ENCODE measurements at places on chromosomes 2 and 18.

- DNase-seq = no peak
Measured at GRCh38 chr2:232571026-232571474, 20.6 kb downstream of the EIF4E2 start.

GRCh38 chr18:76380127-76380729, 114.8 kb downstream of the ZNF516 start:
- DNase-seq = no peak

- DNase-seq = no peak
Measured at GRCh38 chr2:191607096-191607495, 70.8 kb upstream of the NABP1 start.

- DNase-seq = no peak
Measured at GRCh38 chr2:69097891-69098655, 85.1 kb downstream of the ANTXR1 start.

DNA sequence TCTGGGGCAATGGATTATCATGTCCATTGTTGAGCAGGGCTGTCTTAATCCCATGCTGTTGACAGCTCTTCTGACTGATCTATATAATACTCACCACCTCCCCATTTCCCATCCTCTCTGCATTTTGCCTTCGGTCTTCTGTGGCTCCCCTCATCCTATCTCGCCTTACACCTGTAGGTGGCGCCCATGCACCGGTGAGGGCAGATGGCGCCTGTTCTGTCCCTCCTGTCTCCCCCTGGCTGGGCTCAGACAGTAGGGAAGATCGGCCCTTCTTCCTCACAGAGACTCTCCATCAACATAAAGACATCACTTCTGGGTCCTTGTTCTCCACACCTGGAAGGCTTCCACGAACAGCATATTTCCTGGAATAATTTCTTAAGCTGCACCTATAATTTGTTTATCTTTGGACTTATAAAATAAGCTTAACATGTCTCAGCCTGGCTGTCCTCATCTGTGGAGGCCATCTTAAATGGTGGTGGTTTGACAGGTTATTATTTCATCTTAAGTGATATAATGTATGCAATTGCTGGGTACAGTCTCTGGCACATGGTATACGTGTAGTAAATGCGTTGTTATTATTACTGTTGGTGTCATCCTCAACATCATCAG, 10.9 kb upstream of the CDH20 start:
- no peak for DNase-seq

DNA sequence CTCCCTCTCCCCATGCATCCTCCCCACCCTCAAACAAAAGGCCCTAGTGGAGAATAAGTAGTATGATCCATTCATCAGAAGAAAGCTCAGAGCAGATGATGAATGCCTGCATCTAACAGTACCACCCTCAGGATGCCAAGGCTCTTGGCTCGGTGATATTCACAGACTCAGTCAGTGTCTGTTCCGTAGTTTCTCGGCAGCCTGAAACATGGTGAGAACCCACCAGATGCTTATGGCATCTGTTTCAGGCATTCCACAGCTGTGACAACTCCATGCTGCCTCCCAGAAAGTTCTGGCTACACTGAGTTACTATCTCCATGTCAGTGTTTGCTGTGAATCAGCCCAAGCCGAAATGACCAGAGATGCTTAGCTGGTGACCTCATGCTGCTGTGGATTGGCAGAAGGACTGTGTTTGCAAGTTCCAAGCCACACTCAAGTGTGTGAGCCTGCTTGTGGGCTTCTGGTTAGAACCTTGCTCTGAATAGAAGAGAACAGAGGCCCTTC, 83.9 kb downstream of the WDSUB1 start:
- DNase-seq = no peak

DNA sequence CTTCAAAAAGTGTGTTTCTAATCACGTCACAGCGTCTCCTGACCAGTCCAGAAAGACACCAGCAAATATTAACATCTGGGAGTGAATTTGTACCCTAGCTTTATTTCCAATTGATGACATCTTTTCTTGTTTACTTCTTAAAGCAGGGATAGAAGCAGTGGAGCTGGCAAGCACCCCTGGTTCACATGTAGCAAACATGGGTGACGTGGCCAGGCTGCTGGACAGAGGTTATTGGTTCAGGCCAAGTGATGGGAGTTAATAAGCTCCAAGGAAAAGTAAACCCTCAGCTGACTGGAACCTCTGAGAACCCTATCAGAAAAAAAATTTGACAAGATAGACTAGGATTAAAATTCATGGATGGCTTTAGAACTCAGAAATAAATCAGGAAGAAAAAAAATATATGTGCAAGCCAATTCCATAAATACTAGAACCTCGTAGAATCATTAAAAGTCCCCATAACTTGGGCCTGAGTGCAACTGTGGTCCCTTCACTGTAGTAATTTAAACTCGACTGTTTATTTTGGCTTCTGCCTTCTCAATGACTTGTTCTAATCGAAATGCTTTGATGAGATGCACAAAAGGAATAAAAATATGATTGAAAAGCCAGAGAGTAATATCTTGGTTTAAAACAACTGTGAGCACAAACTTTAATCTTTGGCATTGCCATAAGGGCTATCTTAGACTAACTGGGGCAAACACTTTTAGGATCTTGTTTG, 121.5 kb upstream of the CTAGE1 start:
- DNase-seq = no peak

GRCh38 chr2:52340171-52340570, 1308.2 kb upstream of the NRXN1 start:
- no peak for DNase-seq

GRCh38 chr2:28318023-28318422, 74.6 kb upstream of the FOSL2 start:
- no peak for DNase-seq

- peak; percentile 18 for DNase-seq
Measured at GRCh38 chr2:237900891-237901831, 41.7 kb downstream of the RAMP1 start.

DNA sequence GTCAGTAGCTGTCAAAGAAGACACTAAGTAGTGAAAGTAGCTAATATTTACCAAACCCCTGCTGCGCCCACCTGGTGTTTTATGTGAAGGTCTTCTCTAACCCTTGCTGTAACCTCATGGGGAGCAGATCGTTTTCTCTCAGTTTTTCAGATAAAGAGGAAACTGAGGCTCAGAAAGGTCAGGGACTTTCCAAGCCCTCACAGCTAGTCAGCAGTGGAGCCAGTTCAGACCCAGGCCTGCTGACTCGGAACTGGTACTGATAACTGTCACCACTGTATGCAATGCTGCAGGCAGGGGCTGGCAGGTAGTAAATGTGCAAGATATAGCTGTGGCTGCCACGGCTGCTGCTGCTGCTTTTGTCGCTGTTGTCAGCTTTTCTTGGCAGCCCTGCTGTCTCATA, 69.1 kb downstream of the LRRFIP1 start:
- DNase-seq = no peak

GRCh38 chr2:86193901-86194567, 1.2 kb downstream of the IMMT start:
- no peak for DNase-seq

- no peak for DNase-seq
Measured at GRCh38 chr2:17877811-17878280, 621 bp upstream of the KCNS3 start.

- no peak for DNase-seq
Measured at GRCh38 chr2:102717308-102718018, 44.4 kb upstream of the TMEM182 start.

DNA sequence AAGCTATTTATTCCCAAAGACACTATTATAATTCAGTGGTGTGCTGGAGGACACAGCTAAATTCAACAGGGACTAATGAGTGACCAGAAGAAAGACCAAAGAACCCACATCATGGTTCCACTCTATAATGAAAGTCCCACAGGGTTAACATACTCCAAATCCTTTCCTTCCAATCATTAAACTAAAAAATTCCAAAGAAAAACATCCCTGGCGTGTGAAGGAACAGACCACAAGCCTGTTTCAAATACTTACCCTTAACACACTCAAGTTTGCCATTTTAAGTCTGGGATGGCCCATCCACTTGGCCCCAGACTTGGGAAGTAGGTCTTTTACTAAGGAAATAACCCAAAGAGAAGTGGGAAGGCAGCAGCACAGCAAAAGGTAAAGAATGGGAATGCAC, 150.1 kb upstream of the CCDC150 start:
- no peak for DNase-seq

DNA sequence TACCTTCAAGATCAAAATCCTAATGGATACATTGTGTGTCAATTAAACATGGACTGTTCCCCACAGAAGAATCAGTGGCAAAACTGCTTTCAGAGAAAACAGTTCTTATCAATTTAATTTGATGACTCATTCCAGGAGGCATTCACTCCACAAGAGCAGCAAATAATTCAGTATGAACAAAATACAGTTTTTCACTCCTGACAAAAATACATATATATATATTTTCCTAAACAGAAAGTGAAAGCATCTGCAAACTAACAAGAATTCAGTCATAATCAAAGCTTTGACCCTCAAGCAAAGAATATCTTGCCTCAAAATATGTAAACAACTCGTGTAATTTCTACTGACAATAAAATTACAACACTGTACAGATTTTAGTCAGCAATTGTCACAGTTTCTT, 685.1 kb upstream of the SLC8A1 start:
- no peak for DNase-seq

- no peak for DNase-seq
Measured at GRCh38 chr18:3151399-3152264, 68.1 kb downstream of the MYOM1 start.

- no peak for DNase-seq
Measured at GRCh38 chr2:111663471-111664274, 220.3 kb downstream of the ANAPC1 start.

- DNase-seq = no peak
Measured at GRCh38 chr18:23207191-23207955, 72.1 kb downstream of the CABLES1 start.

GRCh38 chr2:100246163-100247145, 75.8 kb downstream of the LONRF2 start:
- no peak for DNase-seq

DNA sequence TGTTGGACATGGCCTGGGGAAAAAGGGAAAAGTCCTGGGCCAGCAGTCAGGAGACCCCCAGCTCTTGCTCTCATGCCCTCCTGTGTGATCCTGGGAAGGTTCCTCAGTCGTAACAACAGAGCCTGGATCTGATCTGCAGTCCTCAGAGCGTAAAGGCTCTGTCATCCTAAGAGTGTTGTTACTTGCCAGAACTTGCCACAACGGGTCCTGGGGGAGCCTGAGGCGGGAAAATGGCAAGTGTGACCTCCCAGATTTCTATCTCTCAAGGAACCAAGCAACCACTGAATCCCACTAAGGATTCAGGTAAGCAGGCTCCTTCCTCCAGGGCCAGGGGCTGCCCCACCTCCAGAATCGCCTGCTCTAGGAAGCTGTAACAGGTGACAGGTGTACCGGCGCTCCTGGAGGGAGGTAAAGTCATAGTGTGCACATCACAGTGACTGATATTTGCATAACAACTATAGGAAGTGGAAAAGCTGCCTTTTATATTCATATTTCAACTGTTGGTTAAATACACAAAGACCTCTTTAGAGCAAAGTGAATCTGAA, 18.4 kb downstream of the HS1BP3 start:
- DNase-seq = no peak

- no peak for DNase-seq
Measured at GRCh38 chr18:68427951-68428401, 286.9 kb downstream of the TMX3 start.

DNA sequence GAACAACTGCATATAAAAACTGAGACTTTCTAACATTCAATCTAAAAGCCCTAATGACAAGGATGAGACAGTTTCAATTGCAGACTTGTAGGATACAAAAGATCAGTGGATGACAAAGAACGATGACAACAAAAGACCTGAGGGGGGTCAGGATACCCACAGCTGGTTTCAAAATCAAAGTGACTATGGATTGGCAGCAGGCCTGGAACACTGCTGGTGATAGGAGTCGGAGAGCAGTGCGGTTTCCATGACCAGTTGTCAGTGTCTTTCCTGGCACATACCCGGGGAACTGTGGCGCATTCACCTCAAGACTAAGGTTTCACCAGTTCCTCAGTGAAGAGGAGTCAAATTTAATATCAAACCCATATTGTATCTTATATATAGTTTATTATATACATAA, 42.0 kb downstream of the EHD3 start:
- DNase-seq = no peak

DNA sequence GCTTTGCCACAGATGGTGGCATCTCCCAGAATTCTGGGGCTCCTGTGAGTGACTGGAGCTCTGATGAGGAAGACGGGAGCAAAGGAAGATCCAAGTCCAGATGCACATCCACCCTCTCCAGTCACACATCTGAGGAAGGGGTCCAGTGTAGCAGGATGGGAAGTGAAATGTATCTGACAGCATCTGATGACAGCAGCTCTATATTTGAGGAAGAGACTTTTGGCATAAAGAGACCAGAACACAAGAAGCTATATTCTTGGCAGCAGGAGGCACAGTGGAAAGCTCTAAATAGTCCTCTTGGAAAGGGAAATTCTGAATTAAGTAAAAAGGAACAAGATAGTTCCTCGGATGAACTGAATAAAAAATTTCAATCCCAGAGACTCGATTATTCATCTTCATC, 23.5 kb upstream of the C1GALT1C1L start:
- DNase-seq = no peak

DNA sequence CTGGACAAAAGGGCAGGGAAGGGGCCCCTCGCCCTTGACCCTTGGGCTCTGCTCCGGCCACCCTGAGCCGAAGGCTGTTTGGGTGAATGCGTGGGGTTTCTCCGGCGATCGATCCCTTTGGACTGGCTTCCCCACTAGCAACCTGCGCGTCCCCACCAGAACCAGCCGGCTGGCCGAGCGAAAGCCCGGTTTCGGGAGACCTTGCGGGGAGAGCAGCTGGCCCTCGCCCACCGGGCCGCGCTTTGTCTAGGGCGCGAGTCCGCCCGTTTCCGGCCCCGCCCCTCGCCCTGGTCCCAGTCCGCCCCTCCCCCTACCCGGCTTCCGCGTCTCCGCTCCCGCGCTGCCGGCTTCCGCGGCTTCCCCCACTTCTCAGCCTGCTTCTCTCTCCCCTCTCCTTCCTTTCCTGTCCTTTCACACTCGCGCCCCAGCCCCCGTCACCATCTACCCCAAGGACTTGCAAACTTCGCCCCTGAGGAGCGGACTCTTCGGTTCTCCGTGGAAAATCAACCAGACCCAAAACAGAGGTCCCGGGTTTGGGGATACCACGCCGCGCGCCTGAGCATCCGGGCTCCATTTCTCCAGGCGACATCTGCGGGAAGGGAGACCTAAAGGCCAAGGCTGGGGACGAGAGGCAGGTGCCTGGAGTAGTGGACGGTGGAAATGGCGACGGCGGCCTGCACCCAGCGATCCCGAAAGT, 48.0 kb upstream of the ATP6V1B1 start:
- DNase-seq = no peak

DNA sequence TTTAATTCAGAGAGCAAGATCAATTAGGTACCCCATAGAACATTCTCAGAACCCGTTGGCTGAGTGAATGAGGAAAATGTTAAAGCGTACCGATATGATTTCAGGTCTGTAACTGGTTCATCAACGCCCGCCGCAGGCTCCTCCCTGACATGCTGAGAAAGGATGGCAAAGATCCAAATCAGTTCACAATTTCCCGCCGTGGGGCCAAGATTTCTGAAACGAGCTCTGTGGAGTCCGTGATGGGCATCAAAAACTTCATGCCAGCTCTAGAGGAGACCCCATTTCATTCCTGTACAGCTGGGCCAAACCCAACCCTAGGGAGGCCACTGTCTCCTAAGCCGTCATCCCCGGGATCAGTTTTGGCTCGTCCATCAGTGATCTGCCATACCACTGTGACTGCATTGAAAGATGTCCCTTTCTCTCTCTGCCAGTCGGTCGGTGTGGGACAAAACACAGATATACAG, 7.3 kb downstream of the TGIF1 start:
- no peak for DNase-seq

- DNase-seq = no peak
Measured at GRCh38 chr2:42495611-42496010, 1.8 kb upstream of the KCNG3 start.
